BJ (cell line): ENCODE measurements at places on chromosomes 16 and 17.

- no peak for DNase-seq
Measured at GRCh38 chr17:1188812-1189504, 9.2 kb upstream of the ABR start.

GRCh38 chr16:73230651-73231050, 182.7 kb upstream of the ZFHX3 start:
- DNase-seq: no peak

GRCh38 chr17:31838636-31839225, 20.3 kb downstream of the COPRS start:
- no peak for DNase-seq

DNA sequence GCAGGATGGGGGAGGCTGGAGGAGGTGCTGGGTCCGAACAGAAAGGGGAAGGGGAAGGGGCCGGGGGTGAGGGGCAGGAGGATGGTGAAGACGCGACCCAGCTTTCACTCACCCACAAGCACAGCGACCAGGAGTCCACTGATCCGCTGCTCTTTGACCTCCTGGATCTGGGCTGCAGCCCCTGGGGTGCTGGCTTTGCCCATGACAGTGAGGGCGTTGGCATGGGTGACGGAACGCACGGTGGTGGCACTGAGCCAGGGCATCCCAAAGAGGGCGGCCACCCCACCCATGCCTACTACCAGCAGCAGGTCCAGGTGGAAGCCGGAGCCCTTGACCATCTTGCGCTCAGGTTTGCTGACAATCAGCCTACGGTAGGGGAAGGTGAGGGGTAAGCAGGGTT, 14.9 kb downstream of the SLC4A1 start:
- DNase-seq: no peak

GRCh38 chr17:9994761-9995160, 89.7 kb upstream of the RCVRN start:
- DNase-seq: no peak

- DNase-seq: no peak
Measured at GRCh38 chr17:879546-880442, 97.6 kb downstream of the MRM3 start.

- no peak for DNase-seq
Measured at GRCh38 chr16:22198547-22199293, 7.4 kb upstream of the EEF2K start.

- DNase-seq: no peak
Measured at GRCh38 chr16:67444259-67445125, 13.6 kb downstream of the HSD11B2 start.

DNA sequence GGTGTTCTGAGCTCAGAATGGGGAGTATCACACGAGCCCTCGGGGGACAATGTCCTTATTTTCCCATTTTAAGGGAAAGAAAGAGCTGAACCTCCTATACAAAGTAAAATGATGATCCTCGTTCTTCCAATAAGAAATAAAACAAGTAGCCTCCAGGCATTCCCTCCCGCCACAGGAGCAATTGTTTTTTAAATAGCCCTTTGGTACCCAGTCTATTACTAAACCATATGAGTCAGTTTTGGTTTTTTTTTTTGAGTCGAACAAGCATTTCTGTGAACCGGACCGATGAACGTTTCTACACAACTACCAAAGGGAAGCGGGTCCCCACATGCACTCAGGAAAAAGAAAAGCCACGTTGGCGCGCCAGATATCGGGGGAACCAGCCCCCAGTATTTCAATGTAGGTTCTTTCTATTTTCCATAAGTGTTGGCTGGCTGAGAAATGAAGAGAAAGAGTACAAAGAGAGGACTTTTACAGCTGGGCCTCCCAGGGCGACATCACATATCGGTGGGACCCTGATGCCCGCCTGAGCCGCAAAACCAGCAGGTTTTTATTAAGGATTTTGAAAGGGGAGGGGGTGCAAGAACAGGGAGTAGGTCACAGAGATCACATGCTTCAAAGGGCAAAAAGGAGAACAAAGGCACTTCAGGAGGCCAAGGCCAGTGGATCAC, 3.8 kb upstream of the DCXR start:
- no peak for DNase-seq

- no peak for DNase-seq
Measured at GRCh38 chr16:86297391-86297790, 212.9 kb upstream of the FOXF1 start.

DNA sequence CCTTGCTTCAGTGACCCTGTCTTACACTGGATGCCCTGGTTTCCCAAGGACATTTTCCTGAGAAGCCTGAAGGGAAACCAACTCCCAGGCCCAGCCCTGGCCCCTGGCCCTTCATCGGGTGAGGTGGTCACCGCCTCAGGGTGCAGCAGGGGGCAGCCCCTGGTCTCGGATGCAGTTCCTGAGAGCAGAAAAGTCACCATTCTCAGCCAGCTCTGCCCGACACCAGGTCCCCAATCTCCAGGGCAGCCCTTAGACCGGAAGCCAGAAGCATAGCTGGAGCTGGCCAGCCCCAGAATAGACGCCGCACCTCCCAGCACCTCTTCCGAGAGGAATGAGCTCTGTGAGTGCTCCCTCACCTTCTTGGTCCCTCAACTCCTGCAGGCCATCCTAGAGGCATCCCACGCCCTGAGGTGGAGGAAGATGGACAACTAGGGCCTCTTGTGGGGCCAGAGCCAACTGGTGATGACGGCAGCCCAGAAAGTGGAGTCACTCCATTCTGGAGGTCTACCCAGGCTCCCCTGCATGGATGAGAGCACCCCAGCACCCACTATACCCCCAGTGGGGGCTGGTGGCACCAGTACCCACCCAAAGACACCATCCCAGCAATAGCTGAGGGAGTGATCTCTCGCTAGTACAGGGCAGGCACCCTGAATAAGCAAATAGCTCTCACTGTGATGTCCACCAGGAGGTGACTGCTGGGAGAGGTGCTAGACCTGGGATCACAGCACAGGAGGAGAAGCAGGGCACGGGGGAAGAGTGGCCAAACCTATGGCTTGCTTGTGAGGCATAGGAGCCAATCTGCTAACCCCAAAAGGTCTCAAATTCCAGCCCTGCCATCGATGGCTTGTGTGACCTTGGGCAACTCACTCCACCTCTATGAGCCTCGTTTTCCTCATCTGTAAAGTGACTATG, 56.2 kb downstream of the TK2 start:
- no peak for DNase-seq

GRCh38 chr16:29824589-29825144, 4.4 kb downstream of the MVP start:
- peak; percentile 49 for DNase-seq

DNA sequence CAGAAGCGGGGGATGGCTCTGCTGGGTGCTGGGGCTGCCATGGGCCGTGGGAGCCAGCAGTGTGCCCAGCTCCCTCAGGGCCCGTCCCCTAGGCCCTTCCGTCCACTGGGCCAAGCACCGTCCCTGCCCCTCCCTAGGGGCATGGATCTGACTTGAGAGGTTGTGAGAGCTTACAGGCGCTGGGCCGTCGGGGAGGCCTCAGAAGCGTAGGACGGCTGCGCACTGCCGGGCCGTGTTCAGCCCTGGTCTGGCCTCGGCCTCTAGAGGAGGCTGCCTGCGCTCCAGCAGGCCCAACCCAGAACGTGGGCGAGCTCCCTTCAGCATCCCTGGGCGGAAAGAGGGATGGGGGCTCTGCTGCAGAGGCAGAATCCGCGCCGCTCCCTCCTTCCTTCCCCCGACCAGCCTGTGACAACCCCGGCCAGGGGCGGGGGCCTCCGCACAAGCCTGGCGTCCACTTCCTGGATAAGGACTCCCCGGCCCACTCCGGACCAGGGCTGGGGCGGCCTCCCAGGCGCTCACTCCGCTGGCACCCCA, 685 bp upstream of the MPG start:
- DNase-seq: no peak

GRCh38 chr17:59152925-59153324, 2.1 kb downstream of the SKA2 start:
- no peak for DNase-seq

DNA sequence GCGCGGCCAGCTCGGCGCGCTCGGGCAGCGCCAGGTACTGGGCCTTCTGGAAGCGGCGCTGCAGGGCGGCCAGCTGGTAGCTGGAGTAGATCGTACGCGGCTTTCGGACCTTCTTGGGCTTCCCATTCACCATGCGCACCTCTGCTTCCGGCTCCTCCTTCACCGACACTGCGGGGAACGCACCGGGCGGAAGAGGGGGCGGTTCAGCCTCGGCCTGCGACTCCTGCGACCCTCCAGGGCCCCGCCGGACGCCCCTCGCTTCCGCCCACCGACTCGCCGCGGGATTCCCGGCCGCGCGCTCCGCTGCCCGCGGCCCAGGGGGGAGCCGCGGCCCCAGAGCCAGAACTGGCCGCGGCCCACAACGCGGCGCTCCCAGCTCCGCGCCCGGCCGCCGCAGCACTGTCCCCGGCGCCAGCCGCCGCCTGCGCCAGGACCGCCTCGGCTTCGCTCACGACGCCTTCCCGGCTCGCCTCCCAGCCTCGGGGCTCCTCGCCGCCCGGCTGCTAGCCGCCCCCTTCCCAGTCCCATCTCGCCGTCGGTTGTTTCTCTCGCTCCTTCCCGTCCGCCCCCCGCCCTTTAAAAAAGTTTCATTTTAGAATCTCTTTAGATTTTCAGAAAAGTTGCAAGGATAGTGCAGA, 1.5 kb downstream of the DLX3 start:
- no peak for DNase-seq

- DNase-seq: no peak
Measured at GRCh38 chr16:28882551-28883160, 4.4 kb downstream of the ATP2A1 start.

DNA sequence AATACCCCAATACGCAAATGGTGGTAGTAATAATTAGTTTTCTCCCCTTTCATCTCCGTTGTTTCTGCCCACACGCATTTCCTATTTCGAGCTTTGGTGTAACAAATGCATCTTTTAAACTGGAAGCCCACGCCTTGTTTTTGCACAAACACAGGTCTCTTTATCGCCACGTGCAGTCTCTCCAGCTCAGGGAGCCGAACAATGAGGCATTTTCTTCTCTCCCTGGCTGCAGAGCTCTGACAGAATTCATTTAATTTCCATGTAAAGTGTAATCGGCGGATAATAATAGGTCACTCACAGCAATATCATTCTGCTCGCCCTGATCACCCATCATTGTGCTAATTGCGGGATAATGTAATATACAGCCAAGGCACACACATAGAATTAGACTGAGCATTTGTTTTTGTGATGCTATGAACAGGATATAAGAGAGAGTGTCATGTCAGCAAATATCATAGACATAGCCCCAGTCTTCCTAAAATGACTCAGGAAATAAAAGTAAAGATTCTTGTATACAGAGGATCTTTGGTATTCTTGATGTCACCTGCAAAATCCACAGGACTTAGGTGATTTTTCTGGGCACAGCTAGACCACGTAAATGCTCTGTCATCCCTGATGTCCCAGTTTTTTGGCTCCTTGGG, 452.6 kb upstream of the CDH11 start:
- no peak for DNase-seq

DNA sequence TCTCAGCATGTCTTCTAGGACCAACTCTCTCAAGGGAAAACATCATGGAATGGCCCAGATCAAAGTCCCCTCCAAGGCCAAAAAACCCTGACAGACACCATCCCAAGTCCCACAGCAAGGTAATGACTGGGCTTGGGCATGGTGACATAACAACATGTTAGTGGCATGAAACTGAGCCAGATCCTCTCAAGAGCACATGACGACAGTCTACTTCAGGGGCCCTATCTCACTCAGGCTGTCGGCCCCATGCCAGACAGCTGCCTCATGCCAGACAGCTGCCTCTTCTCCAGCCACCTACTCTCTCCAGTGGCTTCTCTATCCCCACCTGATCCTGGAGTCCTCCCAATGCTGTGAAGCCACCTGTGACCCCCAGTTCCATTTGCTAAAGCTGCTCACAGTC, 18.4 kb downstream of the HSD11B2 start:
- no peak for DNase-seq

DNA sequence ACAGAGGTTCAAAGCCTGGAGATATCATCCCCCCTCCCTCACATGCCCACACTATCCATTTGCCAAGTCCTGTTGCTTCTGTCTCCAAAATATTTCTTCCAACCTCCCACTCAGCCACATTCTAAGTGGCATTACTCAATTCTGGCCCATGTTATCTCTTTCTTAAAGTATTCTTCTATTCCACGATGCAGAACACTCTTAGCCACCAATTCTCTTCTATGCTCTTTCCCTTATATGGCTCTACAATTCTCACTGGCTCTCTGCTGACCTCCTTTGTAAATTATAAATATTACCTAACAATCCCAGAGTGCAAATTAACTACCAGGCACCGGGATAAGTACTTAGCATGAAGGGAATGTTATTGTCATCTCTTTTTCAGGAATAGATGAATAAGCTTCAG, 82.4 kb downstream of the KCNJ2 start:
- DNase-seq: no peak

GRCh38 chr16:31077592-31078396, 3.6 kb downstream of the ZNF646 start:
- no peak for DNase-seq

DNA sequence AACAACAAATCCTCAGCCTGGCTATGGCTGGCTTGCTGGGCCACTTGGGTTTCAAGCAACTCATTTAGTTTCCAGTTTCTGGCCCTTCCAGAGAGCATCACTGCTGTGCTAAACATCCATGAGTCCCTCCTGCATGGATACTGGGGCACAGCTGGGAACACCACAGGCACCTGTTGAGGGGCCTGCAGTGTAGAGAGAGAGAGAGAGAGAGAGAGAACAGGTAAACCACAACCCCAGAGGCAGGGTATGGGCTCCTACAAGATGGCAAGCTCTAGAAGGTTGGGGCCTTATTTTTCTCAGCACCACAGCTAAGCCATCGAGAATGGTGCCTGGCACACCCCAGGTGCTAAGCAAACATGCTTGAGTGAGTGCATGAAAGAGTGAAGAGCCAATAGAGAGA, 120.3 kb downstream of the RBFOX3 start:
- no peak for DNase-seq

DNA sequence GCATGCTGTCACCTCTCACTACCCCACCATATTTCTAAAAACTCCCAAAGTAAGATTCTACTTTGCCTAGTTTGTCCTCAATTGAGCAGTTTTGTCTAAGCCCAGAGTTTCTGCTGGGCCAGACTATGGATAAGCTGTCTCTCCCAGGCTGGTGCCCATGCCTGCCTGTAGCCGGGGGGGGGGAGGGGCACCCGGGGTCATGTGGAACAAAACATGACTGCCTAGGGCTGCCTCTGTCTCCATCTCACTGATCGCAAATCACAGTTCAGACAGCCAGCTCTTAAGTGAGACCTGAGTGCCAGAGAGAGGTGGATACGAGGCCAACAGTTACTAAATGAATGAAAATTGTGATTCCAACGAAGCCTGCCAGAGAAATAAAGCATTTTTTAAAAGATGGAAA, 78.8 kb upstream of the RPRML start:
- DNase-seq: no peak

DNA sequence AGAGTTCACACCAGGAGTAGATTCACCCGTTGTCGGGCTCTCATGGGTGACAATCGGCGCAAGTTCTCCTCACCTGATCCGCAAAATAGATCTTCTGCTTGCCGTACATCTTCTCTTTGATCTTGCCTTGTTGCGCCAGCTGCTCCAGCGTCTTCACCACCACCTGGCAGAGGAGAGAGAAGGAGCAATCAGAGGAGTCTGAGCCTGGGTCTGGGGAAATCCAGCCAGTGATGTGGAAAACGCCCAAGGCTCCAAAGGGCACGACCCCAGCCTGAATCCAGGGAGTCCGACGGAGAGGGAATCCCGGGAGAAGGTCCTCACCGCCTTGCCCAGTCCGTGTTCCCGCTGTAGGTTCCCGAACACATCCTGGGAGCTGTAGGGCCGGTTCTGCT, 393 bp downstream of the PSMC3IP start:
- DNase-seq: no peak

- DNase-seq: no peak
Measured at GRCh38 chr16:4701791-4702465, 8.6 kb downstream of the NUDT16L1 start.
